Activated CD4-positive, alpha-beta T cell treated with anti-CD3 and anti-CD28 coated beads, Interleukin-2, amount 50 U/mL, for 16 hours (primary cell): ENCODE measurements at places on chromosomes 7 and 10.

DNA sequence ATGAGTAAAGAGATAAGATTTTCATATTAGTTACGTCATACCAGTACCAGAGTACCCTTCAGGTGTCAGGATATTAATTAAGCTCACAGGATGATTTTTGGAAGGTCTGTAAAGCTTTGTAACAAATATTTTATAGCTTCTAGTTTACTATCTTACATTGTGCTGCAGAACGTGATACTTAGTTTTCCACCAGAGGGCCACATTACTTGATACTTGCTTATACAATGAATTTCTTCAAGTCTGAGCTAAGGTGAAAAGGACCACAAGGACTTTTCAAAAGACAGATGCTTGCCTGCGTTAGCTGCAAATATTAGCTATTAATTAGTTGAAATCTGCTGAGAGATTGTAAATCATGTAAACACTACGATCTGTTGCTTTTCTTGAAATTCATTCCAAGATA is 12.2 kb downstream of the FOXP2 start:
- DNase-seq, result peak; percentile 6

DNA sequence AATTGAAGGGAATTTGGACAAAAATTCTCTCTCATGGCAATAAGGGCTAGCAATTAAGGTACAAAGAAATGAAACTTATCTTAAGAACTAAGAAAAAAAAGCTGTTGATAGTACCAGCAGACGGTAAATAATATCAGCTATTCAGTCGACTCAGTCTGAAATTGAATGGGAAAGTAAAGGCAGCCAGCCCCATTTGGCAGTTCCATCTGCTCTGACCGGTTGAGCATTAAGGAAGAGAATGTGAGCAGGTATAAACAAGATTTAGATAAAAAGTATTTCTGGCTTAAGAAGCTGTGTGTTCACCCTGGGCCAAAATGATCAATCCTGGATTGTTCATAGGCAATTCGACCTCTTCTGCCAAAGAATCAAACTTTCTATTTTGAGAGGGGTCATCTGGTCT is 154.6 kb upstream of the NPVF start:
- DNase-seq, result no peak

GRCh38 chr10:106167946-106168345 is 996.6 kb downstream of the SORCS1 start:
- DNase-seq, result no peak

- DNase-seq, result peak; percentile 91
Measured at GRCh38 chr10:102399217-102400021, 3.9 kb downstream of the NFKB2 start.

DNA sequence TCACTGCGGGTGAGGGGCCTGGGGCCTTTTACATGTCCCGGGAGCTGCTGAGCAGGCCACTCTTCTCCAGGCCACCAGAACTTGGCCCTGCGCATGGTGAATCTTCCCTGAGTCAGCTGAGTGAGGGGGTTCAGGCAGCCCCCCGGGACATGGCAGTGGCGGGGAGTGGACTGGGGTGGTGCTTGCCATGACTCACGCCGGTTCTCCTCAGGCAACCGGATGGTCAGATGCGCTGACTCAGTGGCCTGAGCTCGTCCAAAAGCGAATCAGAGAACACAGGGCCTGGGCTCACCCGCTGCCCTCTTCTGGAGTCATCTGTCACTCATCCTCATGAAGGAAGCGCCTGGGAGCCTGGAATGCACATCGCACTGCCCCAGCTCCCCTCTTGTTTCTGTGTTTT is 33.5 kb downstream of the HTRA1 start:
- DNase-seq, result no peak

GRCh38 chr10:48288661-48289060 is 14.2 kb upstream of the FRMPD2 start:
- DNase-seq, result no peak

- no peak for DNase-seq
Measured at GRCh38 chr7:43753843-43754242, 4.6 kb upstream of the BLVRA start.

- DNase-seq, result no peak
Measured at GRCh38 chr10:100715445-100716385, 29.7 kb upstream of the PAX2 start.

- no peak for DNase-seq
Measured at GRCh38 chr7:73812996-73813395, 17.8 kb upstream of the CLDN4 start.

DNA sequence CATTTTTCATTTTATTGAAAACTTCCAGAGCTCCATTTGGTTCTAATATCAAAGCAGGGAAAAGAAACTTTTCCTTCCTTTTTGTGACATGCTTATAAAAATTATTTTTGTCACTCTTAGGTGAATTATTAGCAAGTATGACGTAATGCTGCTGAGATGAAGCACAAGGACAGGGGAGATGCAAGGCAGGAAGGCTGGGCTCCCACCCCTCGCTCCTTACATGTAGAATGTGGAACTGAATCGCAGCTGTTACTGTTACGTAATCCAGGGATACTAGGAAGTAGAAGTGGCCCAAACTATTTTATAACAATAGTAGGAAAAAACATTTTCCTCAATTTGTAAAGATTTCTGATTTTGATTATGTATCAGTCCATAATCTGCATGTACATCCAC is 17.1 kb upstream of the GTPBP4 start:
- no peak for DNase-seq

DNA sequence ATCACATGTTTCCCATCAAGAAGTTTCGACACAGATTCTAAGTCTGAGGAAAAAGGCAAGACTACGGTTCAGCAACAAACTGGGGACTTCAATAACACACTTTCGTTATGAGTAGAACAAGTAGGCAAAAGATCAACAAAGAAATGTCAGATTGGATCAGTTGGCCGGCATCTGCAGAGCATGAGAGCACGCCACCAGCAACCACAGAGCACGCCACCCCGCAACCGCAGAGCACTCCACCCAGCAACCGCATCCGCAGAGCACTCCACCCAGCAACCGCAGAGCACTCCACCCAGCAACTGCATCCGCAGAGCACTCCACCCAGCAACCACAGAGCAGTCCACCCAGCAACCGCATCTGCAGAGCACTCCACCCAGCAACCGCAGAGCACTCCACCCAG is 89.7 kb upstream of the FAM20C start:
- peak; percentile 12 for DNase-seq

- no peak for DNase-seq
Measured at GRCh38 chr7:37329940-37330339, 118.7 kb downstream of the ELMO1 start.

- no peak for DNase-seq
Measured at GRCh38 chr7:73681031-73681430, 2.2 kb downstream of the DNAJC30 start.

DNA sequence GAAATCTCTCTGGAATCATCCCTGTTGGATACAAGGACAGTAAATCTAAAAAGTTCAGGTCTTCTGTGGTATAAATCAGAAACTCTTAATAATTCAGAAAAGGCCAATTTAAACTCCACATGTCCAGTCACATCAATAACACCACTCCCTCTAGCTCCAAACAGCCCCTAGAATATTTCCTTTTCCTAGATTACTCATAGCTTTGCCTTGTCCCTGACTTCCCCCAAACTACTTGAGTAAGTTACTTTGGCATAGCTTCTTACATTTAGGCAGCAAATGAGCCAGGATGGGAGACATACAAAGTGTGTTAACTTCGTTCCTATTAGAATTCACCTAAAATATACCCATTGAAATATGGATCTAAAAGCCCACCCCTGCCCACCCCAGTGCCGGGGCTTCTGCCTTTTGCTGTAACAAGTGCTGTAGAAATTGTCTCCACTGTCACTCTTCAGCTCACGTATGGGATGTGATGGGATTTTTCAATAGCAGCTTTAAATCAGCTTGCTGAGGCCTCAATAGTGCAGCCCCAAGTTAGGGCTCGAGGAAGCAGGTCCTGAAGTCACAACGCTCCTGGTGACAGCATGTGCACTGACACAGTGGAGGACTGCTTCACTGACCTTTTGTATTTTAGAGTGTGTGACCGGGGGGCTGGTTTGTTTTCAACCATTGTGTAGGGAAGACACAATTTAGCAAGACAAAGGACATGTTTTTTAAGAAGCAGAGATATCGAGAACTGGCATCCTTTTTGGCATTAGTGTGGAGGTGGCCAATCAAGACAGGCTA is 218.2 kb upstream of the KMT2E start:
- DNase-seq, result no peak

DNA sequence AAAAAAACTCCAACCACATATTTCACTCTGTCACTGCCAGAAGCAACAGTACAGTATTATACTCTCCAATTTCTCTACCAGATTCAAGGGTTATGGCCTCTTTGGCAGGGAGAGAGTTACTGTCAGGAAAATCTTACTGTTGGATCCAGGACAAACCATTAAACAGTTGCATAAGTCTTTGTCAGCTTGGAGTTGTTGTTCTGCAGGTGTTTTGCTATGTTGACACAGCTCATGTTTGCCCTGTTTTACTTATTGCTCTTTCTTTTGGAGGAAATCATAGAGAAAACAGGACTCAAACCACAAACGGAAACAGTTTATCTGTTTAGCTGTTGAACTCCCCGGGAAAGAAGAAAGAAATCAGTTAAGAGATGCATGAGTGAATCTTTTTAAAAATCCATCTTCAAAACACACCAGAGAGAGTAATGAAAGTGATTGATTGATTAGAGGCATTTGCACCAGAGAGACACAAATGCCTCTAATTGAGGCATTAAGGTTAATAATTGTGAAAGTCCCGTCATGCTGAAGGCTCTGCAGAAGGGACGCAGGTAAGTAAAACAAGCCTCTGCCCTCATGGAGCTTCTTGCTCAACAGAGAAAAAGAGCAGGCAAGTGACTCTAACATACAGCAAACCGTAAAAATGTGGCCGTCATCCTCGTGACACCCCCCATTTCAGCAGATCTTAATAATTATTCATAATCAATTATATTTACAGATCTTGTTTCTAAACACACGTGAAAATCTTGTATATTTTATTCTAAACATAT is 38.7 kb upstream of the ARHGAP21 start:
- DNase-seq, result no peak

DNA sequence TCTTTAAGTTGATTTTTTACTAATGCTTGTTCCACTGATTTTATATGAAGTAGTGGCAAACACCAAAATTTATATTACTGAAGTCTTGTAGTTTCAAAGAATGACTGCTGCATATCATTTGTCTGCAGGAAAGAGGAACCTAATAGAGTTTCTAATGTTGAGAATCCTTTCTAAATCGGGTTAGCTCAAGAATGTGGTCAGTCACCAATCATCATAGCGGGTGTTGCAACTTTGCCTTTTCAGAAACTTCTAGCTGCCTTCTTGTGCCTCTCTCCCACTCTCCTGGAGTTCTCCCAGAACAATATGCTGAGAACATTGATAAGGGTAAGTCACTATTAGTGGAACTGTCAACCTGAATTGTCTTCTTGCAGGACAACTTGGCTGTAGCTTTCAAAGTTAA is 524.8 kb upstream of the SORCS1 start:
- no peak for DNase-seq

- DNase-seq, result no peak
Measured at GRCh38 chr7:38413784-38414183, 140.3 kb upstream of the TARP start.

- peak; percentile 10 for DNase-seq
Measured at GRCh38 chr10:110304394-110304779, 333 bp downstream of the SMNDC1 start.

GRCh38 chr7:106075937-106076336 is 36.2 kb downstream of the SYPL1 start:
- no peak for DNase-seq

DNA sequence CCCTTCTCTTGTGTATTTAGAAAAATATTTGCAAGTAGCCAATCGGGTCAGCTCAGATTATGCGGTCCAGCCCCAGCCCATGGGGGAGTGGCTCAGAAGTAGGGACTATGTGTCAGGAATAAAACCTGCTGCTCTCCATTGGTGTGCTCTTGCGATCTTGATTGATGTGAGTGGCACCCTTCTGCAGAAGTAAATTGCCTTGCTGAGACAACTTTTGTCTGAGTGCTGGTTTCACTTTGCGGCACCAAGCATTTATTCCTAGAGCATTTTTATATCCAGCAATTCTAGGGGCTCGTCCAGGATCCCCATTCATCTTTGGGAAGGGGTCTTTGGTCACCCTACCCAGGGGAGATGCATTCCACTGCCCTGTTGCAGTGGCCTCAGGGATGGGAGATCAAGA is 26.1 kb upstream of the FAM221A start:
- no peak for DNase-seq

- no peak for DNase-seq
Measured at GRCh38 chr10:32110790-32111189, 54.6 kb upstream of the KIF5B start.

DNA sequence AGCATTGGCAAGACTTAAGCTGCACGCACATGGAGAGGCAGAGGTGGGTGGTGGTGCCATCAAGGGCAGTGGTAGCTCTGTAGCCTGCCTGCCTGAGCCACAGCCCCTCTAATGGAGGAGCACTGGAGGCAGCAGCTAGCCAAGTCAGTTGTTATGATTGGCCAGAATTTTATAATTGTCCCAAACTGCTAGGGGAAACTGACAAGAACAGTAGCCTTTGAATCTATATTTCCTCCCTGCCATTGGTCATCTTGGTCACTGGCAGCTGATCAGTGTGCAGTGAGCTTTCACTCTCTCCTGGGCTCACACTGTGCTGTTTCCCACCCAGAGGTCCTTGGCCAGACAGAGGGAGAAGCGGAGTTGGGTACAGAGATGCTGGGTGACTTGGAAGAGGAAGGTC is 9.6 kb upstream of the ZNF783 start:
- no peak for DNase-seq

DNA sequence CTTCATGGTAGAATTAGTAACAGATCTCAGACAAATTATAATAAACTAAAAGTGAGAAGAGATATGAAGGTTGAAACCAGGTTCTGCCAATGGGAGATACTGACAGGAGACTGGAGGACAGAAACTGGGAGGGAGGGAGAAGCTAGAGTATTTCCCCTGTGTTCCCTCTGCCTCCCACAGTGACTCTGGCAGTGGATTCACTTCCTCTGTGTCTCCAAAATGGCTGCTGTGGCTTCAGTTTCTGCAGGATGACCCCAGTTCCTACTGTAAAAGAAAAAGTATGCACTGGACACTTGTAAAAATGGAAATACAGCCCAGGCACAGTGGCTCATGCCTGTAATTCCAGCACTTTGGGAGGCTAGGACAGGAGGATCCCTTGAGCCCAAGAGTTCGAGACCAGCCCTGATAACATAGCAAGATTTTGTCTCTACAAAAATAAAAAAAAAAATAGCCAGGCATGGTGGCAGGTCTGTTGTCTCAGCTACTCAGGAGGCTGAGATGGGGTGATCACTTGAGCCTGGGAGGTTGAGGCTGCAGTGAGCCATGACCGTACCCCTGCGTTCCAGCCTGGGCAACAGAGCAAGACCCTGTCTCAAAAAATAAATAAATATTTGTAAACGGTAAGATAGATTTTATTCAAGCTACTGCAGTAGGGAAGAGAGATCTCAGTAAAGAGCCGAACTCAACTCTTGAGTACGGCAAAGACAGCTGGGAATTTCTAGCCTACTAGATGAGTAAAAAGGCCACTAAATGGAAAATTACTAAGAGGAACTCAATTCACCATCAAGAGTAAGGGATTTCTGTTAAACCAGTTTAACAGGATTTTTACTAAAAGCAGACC is 156.6 kb upstream of the TRIM24 start:
- no peak for DNase-seq

GRCh38 chr7:44729949-44730590 is 18.6 kb upstream of the ZMIZ2 start:
- DNase-seq, result no peak

GRCh38 chr7:67857698-67858097 is 861.1 kb downstream of the TYW1 start:
- no peak for DNase-seq
